Urothelium cell line (cell line): ENCODE measurements at places on chromosomes 4 and X.
A peak's percentile ranks its signal among the peaks of the same experiment; 100 is the strongest.

DNA sequence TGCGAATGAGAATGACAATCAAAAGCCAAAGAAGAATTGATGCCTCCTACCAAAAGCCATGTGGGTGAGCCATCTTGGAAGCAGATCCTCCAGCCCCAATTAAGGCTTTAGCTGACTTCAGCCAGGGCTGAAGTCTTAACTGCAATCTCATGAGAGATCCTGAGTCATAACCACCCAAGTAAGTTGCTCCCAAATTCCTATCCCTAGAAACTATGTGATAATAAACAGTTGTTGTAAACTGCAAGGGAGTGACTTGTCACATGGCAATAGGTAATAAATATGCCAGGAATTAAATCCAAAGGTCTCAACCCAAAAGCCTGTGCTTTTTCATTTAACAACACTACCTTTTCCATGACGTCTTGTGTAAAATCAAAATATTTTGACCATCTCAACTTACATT lies 154.2 kb upstream of the TBL1X start:
- no peak for DNase-seq

GRCh38 chrX:66053414-66053813 lies 13.5 kb upstream of the VSIG4 start:
- DNase-seq: no peak

DNA sequence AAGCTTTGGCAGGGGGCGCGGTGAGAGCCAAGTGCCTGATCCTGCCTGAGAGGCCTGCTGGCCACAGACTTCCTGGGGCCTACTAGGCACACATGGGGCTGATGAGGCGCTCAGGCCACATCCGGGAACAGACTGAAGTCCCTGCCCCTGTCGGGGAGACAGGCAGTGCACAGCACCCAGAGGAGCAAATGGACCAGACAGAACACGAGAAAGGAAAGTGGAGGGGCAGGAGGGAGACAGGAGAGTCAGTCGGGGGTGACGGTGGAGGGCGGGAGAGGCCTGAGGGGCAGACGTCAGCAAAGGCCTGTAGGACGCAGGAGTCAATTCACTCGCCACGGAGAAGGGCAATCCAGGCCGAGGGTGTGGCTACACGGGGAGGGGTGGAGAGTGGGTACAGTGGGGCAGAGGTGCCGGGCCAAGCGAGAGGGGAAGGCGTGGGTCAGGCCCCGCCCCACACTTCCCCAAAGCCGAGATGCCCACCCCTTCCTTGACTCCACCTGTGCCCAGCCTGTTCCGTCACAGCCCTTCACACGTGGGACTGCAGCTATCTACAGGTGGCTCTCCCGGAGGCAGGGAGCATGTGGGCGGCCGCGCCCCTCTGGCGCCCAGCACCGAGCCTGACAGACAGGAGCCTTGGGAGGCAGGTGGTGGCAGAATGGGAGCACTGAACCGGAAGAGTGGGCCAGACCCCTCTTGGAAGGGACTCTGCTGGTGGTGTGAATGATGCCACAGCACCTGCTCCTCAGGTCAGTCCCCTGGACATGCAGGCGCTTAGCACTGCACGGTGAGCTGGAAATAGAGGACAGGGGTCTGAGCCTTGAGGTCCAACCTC lies 20.5 kb downstream of the NOP14 start:
- no peak for DNase-seq

- DNase-seq: no peak
Observed at GRCh38 chr4:175054980-175055379, 136.8 kb downstream of the ADAM29 start.

DNA sequence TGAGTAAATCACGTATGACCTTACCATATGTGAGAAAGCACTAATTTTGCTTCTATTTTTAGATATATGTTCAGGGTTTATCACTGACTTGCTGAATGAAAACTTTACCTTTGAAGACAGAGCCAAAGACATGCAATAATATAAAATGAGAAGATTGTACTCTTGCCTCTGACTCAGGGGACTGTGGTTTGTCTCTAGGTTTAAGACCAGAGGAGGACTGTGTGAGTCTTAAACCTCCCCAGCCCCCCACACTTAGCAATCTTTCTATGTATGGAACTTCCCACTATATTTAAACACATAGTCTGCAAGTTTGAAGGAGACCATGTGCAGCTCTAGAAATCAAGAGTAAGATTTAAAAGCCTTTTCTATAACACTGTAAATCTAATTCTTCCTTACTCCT lies 368.7 kb upstream of the FAM241A start:
- peak; percentile 14 for DNase-seq

DNA sequence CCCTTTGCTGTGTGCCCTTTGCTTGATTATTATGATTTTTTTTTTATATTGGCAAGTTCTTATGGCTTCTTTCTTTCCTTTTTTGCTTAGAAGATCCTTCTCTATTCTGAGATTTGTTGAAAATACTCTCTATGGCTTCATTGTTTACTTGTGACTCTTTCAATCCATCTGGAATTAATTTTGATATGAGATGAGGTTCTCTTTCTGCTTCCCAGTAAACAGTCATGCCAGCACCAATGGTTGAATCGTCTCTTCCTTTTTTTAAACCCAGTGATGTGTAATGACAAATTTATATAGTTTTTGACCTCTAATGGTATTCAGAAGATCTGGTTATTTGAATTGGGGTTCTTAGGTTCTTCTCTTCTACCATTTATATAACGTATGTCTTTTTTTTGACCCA lies 121.8 kb downstream of the ARHGAP10 start:
- no peak for DNase-seq

GRCh38 chrX:67604979-67605703 lies 61.3 kb downstream of the AR start:
- peak; percentile 58 for DNase-seq

GRCh38 chrX:9464435-9465371 lies at the start of gene TBL1X:
TSS of gene TBL1X (plus strand) at chrX:9465058. CDS start at chrX:9653587, 188,529 bp downstream.
- peak; percentile 58 for DNase-seq

DNA sequence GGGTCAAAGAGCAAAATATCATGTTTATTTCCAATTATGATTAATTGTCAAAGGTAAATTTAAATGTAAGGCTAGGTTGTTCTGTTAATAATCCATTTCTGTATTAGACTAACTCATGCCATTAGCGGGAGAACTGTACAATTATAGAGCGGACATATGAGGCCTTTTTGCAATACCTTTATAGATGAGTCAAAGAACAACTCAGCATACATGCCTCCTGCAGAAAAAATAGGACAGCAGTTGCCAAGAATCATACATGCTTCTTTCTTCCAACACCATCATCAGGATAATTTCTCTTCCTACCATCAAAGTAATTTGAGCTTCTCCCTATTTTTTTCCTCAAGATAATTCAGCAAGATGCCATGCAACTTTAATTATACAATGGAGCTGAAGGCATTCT lies 917.8 kb downstream of the ADGRL3 start:
- DNase-seq: no peak

DNA sequence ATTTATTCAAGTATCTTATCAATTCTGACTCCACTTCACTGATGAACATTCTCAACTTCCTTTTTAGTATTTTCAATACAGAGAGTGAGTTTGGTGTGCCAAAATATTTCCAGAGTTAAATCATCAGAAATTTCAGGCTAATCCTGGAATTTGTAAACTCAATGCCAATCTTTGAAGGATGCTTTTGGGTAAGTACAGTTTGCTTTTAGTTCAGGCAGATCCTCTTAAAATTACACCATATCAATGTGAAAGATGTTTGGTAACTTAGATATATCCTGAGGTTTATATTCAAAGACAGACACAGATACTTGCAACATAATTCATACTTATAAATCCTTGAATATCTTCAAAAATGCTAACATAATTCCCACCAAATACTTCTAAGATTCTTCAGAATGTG lies 76.0 kb upstream of the FAM47B start:
- no peak for DNase-seq

GRCh38 chr4:84680956-84681355 lies 98.0 kb downstream of the CDS1 start:
- no peak for DNase-seq

DNA sequence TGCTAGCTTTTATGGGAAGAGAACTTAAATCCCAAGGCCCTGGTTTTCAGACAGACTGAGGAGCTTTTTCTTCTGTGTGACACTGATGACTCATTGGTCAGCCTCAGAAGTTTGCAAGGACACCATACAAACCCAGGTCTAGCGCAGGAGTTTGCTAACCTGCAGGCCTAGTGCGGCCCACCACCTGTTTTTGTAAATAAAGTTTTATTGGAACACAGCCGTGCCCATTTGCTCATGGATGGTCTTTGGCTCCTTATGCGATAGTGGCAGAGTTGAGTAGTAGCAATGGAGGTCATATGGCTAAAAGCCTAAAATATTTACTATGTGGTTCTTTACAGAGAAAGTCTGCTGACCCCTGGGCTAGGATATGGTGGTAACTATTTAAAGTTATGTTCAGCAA lies 98.3 kb downstream of the STOX2 start:
- no peak for DNase-seq

DNA sequence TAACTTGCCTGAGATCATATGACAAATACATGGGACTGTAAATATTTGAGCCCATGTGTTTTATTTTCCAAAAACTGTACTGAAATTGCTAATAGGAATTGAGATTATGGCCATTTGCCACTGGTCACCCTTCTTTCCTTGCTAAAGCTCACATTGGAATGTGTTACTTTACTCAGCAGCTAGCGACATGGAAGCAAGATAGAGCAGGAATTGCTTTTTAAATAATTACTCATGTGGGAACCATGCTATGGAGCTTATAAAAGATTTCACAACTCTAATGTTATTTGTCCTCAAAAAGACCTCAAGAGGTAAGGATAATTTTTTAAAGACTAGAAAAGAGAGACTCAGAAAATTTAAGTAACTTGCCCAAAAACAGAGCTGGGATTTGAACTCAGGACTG lies 48.8 kb upstream of the AFAP1 start:
- DNase-seq: no peak

DNA sequence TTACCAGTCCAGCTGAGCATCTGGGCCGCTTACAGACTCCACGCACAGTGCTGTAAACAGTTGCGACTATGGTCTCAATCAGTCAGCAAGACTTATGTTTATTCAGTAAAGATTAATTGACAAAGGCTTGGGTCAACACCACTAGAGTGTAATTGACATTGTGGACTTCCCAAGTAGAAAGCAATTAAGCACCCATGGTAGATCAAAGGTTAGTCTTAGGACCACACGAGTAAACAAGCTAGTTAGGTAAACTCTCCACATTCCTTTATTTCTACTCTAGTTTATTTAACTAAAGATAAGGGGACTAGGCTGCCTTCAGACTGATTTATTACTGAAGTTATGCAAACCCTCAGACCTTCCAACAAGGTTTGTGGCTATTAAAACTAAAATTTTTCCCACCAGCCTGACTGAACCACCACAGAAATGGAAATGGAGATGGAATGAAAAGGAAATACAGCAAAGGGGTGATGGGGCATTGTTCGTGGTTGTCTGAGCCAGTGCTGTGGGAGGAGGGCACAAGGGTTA lies 44.2 kb downstream of the MTHFD2L start:
- no peak for DNase-seq

GRCh38 chrX:121122332-121122731 lies 74.9 kb downstream of the GLUD2 start:
- no peak for DNase-seq

DNA sequence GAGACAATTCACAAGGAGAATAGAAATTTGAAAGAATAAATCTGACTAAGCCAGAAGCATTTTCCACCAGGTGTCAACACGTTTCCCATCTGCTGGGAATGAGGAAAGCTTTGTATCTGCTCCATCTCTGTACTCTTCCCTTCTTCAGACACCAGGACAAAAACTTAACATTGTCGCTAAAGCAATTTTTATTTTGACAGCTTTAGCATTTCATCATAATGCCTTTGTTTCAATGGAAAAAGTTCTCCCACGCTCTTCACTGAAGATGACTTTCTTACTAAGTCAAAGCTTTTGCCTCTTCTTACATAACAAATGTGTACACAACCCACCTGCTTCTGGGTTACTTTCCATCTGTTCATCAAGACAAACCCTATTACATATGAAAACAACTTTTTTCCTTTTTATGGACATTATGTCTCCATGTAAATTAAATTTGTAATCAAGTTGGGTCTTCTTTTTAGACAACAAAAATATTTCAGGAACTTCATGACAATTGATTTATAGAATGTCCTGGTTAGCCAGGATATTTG lies 141.7 kb upstream of the GUCY1A1 start:
- DNase-seq: no peak

DNA sequence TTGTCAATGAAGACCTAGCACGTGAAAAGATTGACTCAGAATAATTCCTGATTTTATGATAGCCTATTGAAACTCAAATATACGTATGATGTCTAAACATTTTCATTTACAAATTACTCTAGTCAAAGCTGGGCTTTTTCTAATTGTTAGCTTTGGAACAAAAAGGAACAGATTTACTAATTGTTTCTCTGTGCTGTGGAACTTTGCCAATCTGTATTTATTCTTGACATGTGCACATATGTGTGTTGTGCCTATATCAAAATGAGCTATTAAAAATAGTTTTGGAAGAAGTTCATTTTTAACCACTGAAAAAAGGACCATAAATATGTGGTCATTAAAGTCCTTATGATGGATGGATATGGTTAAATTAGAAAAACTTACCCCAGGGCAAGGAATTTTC lies 85.4 kb upstream of the PACRGL start:
- DNase-seq: no peak

- DNase-seq: no peak
Observed at GRCh38 chrX:9557091-9557490, 92.2 kb downstream of the TBL1X start.

DNA sequence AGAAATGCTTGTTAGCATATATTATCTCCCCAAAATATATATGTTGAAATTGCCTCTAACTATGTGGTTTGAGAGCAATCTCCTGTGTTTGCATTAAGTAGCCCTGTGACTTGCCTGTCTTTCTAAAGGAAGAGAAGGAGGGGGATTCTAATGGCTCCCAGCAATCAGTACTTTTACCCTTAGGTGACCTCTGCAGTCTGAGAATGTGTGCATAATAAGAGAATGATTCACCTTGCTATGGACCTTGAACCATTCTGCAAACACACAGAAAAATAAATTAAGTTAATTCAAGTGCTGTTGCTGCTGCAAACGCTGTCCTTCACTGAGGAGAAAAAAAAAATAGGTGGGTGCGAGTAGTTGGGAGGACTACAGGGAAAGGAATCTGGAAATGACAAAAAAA lies 322.2 kb downstream of the IQCM start:
- DNase-seq: no peak

GRCh38 chr4:166972071-166972470 lies 262.2 kb downstream of the SPOCK3 start:
- peak; percentile 4 for DNase-seq

GRCh38 chr4:100576570-100576969 lies 58.7 kb upstream of the EMCN start:
- no peak for DNase-seq

DNA sequence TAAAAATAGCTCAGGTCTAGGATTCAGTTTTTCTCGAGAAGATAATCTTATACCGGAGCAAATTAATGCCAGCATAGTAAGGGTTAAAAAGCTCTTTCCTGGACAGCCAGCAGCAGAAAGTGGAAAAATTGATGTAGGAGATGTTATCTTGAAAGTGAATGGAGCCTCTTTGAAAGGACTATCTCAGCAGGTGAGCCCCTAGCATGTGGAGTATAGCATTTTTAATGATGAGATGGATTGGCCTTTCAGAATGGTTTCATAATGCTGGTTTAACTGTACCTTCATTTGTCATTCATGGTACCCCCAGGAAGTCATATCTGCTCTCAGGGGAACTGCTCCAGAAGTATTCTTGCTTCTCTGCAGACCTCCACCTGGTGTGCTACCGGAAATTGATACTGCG lies 79.4 kb downstream of the SLC10A6 start:
- DNase-seq: no peak

- DNase-seq: peak; percentile 26
Observed at GRCh38 chr4:78937837-78938236, 1.4 kb downstream of the PAQR3 start.
